Uterus (tissue), 4 donors: ENCODE measurements at places on chromosomes 2 and 18. TPM values are rescaled to one million over a fixed set of nuclear protein-coding genes. Genes with fewer than 3 reads are reported as not detected.

DNA sequence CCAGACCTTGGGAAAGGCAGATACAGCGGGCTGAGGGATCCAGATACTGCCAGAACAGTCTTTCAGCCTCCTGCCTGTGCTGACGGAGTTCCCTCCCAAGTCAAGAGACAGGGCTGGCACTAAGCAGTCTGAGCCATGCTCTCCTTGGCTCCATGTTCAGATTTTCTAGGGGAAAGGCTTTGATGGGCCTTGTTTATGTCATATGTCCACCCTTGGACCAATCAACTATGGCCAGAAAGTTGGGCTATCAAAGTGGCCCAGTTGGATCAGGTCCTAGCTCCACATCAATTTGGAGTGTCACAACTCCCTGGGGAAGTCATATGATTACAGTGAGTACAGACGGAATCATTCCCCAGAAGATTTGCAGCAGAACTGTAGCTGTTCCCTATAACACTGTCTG lies 152.0 kb downstream of the GREB1L start:
- DNase-seq: no peak
- no peak overlapping the region for H3K4me3 ChIP-seq
- H3K27ac ChIP-seq: no peak overlapping the region
- no peaks in the 10 kb centered on the region for H3K36me3 ChIP-seq

DNA sequence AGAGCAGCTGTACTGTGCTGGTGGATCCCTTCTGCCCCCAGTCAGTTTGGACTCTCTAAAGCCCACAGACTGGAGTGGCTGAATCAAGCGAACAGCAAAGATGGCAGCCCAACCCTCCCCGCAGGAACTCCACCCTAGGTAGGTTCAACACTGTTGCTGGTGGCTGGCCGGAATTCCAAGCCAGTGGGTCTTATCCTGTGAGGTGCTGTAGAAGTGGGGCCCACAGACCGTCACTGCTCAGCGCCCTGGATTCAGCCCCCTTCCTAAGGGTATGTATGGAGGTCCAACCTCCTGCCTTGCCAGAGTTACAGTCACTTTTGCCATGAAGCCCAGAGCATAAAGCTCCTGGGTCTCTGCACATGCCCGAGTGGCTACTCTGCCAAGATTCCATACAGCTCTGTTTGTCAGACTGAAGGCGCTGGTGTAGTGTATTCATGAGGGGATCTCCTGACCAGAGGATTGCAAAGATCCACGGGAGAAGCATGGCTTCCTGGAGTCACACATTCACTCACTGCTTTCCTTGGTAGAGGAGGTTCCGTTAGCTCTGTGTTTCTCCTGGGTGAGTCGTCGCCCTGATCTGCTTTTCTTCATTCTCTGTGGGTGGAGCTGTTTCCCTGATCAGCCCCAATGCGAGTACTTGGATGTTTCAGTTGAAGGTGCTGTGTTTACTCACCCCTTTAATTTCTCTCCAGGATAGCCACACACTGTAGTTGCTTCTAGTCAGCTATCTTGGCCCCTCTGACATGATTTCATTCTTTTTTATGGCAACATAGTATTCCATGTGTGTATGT lies 293.6 kb upstream of the THUMPD2 start:
- H3K4me1 ChIP-seq: no peaks in the 10 kb centered on the region
- no peaks in the 10 kb centered on the region for H3K27me3 ChIP-seq
- H3K27ac ChIP-seq: no peak overlapping the region
- no peak overlapping the region for H3K4me3 ChIP-seq
- no peak for DNase-seq
- H3K36me3 ChIP-seq: no peaks in the 10 kb centered on the region

DNA sequence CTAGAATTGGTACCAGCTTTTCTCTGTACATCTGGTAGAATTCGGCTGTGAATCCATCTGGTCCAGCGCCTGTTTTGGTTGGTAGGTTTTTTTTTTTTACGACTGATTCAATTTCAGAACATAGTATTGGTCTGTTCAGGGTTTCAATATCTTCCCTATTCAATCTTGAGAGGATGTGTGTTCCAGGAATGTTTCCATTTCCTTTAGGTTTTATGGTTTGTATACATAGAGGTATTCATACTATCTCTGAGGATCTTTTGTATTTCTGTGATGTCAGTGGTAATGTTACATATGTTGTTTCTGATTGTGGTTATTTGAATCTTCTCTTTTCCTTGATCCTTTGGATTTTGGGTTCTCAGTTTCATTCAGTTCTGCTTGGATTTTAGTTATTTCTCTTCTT lies 172.1 kb upstream of the ITGA4 start:
- no peak for DNase-seq
- H3K4me1 ChIP-seq: no peaks in the 10 kb centered on the region
- peaks cover 2% of the 10 kb centered on the region for H3K27me3 ChIP-seq
- no peaks in the 10 kb centered on the region for H3K36me3 ChIP-seq
- no peak overlapping the region for H3K4me3 ChIP-seq

Gene SLC8A1
- 154 TPM for total RNA-seq

DNA sequence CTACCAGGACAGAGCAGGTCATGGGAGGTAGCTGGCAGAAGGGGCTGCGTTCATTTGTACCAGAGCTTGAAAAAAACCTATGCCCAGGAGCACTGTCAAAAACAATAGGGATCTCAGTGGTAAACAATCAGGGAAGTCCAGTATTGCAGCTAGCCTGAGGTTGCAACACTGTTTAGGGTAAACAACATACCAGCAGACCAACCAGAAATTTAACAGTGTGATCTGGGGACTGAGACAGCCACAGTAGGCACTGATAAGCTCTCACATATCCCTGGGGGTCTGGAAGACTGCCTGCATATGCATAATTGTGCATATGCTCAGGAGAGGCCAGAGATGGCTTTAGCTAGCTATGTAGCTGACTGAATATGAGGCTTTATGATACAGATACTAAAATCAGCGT lies 12.0 kb upstream of the ZCCHC2 start:
- no peak for DNase-seq
- peaks cover 4% of the 10 kb centered on the region for H3K36me3 ChIP-seq
- no peaks in the 10 kb centered on the region for H3K4me1 ChIP-seq
- no peaks in the 10 kb centered on the region for H3K27me3 ChIP-seq

GRCh38 chr2:222105046-222105445 lies 193.8 kb downstream of the PAX3 start:
- no peaks in the 10 kb centered on the region for H3K27me3 ChIP-seq
- no peak overlapping the region for H3K4me3 ChIP-seq
- H3K27ac ChIP-seq: no peak overlapping the region
- no peaks in the 10 kb centered on the region for H3K36me3 ChIP-seq

Gene CXCR4
- 7.1 TPM for total RNA-seq

DNA sequence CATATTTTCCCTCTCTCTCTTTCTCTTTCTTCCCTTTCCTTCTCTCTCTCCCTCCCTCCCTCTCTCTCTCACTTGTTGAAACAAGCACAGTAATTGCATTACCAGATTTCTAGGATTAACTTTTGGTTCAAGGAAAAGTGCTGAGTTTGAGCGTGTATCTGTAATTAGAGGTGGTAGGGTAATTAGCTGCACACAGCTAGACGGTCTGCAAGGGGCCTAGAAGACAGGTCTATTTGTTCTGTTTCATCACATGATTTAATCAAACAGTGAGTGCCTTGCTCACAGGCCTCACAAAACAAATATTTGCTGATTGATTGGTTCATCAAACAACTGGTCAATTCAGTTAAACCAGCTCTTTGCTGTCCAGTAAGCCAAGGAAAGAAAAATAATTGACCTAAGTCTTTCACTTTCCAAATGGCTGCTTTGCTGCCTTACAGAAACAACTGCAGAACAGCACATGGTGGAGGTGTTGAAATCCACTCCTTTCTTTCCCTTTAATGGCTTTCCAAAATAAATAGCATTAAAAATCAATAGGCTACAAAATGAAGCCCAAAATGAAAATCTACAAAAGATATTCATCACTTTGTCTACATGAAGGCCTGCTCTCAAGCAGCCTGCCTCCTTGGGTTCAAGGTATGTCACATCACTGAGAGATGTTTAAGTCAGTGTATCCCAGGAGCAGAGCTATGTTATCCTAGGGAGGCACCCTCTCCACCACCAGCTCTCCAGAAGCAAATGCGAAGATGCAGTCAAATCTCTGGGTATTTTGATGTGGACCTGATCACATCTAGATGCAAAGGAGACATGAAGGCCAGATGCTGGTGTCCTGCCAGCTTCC lies 264.4 kb upstream of the SIX2 start:
- no peak overlapping the region for H3K4me3 ChIP-seq
- H3K27me3 ChIP-seq: no peaks in the 10 kb centered on the region
- no peak overlapping the region for H3K27ac ChIP-seq
- H3K36me3 ChIP-seq: no peaks in the 10 kb centered on the region
- H3K4me1 ChIP-seq: no peaks in the 10 kb centered on the region
